ENCODE measurements at places on chromosomes 12 and 14. TPM values are rescaled to one million over a fixed set of nuclear protein-coding genes. Genes with fewer than 3 reads are reported as not detected.

The GDF3 gene
- not detected for total RNA-seq

The MAP3K9 gene
- total RNA-seq = 8.2 TPM

The NPAS3 gene
- not detected for total RNA-seq

The PLD4 gene
- total RNA-seq = 0.06 TPM

The NEUROD4 gene
- total RNA-seq = not detected
